KG1 (cell line): ENCODE measurements at places on chromosomes 2 and 18.

DNA sequence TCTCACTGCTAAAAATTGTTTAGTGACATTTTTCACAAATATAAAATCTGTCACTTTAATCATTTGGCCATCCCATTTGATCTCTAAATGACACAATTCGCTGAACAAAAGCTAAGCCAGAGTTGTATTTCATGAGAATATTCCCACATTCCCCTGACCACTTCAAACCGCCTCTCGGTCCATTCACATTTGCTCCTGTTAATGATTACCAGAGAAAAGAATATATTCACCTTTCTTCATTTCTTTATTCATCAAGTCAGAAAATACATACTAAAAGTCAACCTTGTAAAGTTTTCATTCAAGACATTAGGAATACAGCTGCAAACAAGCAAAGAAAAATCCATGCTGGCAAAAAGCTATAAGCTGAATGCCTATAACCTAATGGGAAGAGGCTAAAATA lies 225.5 kb downstream of the DOK6 start:
- no peak for DNase-seq

- no peak for DNase-seq
Measured at GRCh38 chr2:110864731-110865130, 132.4 kb downstream of the ACOXL start.

DNA sequence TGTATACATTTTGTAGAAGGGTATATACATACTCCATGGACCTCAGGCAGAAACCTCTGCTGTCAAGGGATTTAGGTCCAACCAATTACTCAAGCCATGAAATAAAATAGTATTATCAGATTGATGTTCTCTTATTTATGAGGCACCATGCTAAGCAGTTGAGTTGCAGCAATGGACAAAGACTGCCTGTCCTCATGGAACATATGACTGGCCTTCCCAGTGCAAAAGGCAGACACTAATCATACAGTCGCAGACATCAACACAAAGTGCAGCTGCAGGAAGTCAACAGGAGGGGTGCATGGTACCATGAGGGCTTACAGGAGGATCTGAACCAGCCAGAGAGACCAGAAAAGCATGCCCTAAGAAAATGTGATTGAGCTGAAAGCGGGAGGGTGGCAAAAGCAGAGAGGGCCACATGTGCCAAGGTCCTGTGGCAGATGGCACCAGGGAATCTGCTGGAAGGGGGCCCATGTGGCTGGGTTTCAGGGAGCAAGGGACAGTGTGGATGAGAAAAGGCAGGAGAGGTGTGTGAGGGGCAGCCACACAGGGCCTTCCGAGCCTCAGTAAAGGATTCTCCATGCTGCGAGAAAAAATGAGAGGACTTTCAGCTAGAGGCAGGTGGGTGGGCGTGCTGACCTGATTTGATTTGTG lies 61.4 kb upstream of the RNF152 start:
- DNase-seq = no peak

DNA sequence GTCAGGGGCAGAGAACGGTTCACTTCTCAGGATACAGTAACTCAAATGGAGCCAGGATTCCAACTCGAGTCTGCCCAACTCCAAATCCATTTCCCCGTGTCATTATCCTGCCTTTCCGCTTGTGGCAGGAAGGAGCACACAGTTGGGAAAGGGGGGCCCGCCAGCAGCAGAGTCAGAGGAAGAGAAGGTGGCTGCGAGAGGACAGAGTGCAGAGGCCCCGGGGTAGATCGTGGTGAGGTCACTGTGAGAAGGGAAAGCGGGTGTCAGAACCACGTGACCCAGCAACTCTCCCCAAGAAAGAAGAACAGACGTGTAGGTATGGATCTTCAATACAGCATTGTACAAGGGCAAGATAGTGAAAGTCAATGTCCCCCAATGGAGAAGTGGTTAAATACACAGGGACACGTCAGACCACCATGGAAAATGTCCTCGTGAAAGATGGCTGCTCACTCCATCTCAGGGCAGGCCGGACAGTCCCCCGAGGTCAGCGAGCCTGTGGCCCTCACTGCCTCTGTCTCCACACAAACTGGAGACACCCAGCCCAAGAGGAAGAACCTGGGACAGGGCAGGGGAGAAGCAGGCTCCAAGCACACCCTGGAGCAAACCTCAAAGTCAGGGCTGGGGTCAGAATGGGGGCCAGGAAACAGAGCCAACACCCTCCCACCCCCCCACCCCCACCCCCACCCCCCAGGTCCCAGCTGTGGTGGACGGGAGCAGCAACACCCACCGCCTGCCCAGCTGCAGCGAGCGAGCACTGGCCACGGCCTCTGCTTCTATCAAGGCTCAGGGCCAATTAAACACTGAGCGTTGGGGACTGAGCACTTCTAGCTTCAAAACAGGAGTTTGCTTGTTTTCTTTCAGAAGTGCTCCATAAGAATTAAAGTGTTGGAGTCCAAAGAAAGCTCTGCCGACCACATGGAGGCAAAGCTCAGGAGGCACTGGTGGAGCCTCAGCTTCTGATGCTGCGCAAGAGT lies 92.7 kb downstream of the EIPR1 start:
- DNase-seq = no peak

DNA sequence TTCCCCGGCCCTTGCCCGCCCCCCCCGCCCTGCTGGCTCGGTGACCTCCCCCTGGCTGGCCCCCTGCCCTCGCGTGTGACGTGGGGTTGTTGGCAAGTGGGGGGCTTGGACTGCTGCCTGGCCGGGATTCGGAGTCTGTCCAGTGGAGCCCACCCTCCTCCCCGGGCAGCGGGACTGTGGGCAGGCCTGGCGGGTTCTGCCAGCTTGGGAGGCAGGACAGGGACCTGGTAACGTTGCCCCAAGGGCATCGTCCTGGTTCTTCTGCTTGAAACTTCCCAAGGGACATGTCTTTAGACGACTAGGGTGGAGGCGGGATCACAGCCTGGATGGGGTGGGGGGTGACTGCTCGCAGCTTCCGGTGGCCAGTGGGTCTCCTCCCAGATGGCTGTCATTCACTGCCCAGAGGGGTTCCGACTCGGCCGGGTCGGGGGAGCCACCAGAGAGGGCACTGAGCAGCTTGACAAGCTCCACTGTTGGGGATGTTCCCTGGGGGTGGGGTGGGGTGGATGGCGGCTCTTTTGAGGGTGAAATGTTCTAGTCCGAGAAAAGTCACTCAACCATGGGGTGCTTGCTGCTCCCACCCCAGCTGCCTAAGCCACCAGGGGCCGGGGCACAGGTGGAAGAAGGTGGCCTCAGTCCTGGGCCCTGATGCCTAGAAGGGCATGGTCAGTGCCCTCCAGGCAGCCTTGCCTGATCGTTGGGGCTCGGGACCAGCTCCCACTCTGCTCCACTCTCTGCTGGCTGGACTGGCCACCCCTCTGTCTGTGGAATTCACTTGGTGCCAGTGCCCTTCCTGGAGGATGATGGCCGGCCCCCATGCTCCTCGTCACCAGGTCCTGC lies 4.3 kb upstream of the HS6ST1 start:
- DNase-seq = no peak

DNA sequence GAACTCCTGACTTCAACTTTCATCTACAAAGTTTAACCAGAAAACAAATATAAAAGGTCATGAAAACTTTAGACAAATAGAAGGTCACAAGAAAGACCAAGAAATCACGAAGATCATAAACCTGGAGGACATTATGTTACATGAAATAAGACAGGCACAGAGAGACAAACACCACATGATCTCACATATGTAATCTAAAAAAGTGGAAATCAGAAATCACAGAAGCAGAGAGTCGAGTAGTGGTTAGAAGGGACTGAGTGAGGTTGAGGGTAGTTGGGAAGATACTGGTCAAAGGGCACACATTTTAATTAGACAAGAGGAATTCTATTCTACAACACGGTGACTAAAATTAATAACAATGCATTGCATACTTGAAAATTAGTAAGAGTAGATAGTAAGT lies 1.4 kb downstream of the GCFC2 start:
- DNase-seq = no peak

DNA sequence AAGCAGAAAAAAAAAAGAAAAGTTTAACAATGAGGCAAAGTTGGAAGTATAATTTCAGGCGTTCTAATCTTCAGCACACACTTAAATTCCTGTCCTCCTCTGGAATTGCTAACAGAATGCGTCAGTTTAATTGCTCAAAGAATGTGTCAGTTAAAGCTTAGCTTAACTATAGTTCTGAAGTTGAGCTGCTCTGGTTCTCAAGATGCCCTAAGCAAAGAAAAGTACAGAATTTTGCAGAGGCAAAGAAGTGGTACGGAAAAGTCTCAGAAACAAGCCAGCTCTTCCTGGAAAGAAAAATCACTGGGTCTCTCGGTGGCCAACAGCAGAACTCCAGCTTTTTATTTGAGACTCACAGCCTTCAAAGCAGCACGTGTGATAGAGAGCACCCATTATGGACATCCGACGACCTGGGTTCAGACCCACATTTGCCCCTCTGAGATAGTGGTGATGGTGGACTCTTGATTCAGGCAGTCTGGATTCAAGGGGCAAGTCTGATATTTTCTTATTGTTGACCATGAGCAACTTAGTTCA lies 22.2 kb upstream of the MYO3B start:
- no peak for DNase-seq
